Muscle of leg (tissue), 16 donors: ENCODE measurements at places on chromosomes 1 and 21.
A peak's percentile ranks its signal among the peaks of the same experiment; 100 is the strongest.

GRCh38 chr1:31801458-31801857 is 14.4 kb downstream of the SPOCD1 start:
- no peak for DNase-seq
- H3K36me3 ChIP-seq = no peaks in the 10 kb centered on the region
- H3K4me1 ChIP-seq = peaks cover 6% of the 10 kb centered on the region
- peaks cover 12% of the 10 kb centered on the region for H3K27me3 ChIP-seq

DNA sequence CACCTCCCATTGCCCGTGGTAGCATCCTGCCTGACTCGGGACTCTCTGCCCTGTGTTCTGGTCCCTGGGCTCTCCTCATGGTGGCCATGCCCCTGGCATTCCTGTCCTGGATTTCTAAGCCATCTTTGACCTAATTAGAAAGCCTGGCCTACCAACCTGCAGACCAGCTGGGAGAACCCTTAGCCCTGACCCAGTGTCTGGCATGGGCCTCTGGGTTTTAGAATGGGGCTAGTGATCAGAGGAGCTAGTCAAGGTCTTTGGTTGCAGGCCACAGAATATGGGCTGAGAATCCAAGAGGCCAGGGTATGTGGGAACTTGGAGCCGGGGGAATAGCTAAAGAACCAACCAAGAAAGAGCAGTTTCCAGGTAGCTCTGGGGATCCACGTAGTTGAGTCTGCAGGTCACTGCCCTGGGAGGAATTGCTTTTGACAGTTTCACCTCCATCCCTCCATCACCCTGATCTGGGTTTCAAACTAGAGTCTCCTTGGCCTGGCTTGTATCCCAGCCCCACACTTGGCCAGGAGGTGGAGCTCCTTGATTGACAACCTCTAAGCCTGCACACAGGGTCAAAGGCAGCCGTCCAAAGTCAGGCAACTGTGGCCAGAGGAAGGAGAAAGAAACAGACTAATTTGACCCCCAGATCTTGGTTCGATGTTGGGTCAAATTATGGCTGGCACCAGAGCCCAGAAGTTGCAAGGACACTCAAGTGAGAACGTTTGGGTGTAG is 54.7 kb upstream of the ABCG1 start:
- peaks cover 10% of the 10 kb centered on the region for H3K4me1 ChIP-seq
- H3K4me3 ChIP-seq = no peak overlapping the region
- peak; percentile 59 for DNase-seq
- no peak overlapping the region for H3K27ac ChIP-seq

GRCh38 chr1:80251591-80251990 is 1245.1 kb upstream of the ADGRL4 start:
- H3K4me1 ChIP-seq = no peaks in the 10 kb centered on the region
- H3K27me3 ChIP-seq = no peaks in the 10 kb centered on the region
- H3K27ac ChIP-seq = no peak overlapping the region
- no peak for DNase-seq

DNA sequence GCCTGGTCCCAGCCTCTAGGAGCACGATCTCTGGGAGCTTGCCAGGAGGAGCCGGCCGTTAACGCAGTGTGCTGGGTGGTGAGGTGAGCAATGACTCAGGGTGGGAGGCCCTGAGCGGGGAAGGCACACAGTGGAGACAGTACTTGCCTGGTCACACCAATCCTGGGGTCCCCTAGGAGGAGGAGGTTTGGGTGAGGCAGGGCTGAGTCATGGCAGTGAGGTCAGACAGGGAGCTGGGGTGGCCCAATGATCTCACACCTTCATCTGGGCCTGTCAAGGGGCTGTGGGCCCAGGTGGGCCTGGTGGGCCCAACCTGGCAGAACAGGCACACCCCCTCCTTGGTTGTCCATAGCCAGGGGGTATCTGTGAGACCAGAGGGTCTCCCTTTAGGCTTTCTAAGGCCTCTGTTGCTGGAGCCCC is 8.6 kb upstream of the EDN2 start:
- no peak for DNase-seq
- H3K4me3 ChIP-seq = no peak overlapping the region
- no peaks in the 10 kb centered on the region for H3K36me3 ChIP-seq
- no peak overlapping the region for H3K27ac ChIP-seq
- peaks cover 3% of the 10 kb centered on the region for H3K27me3 ChIP-seq

DNA sequence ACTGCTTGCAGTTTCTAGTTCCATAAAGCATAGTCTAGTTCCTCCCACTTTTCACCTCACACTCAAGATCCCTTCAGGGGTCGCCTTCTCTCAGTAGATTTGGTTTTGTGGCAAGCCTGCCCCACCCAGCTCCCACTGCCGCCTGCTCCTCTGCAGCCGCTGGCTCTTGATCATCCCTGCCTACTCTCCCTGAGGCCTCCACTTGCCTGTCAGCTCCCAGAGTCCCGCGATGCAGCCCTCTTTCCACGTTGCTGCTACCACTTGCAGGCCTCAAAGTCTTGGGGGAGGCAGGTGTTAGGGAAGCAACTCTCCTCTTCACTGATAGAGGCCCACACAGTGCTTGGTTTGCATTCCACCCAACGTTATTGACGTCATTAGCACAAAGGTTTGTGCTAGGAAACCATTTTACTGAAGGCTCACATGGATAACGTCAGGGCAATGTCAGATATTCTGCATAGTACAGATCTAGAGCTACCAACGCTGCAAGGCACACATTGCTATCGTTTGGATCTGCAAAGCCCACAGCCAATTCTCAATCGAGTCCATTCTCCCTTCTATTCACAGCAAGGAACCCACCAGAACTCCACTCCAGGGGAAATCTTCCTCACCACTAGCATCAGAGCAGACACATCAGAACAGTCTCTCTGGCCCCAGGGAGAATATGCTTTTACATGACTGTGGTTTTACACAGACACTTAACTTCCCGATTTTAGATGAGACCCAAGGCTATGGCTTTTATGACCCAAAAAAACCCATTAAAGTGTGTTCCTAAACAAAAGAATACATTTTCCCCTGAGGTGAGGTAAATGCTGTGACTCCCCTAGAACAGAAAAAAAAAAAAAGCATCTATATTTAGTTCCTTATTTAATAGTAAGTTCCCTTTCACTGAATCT is 519.5 kb upstream of the CAMK1G start:
- H3K4me3 ChIP-seq = no peak overlapping the region
- no peak overlapping the region for H3K27ac ChIP-seq
- no peaks in the 10 kb centered on the region for H3K36me3 ChIP-seq
- peaks cover 3% of the 10 kb centered on the region for H3K4me1 ChIP-seq

- H3K36me3 ChIP-seq = no peaks in the 10 kb centered on the region
- no peak overlapping the region for H3K27ac ChIP-seq
- no peaks in the 10 kb centered on the region for H3K27me3 ChIP-seq
- no peak overlapping the region for H3K4me3 ChIP-seq
These were observed 313.0 kb downstream of the KIF26B start for GRCh38 chr1:245467804-245468203.

GRCh38 chr1:228445843-228446650 is 29.4 kb upstream of the TRIM17 start:
- no peak overlapping the region for H3K27ac ChIP-seq
- H3K4me1 ChIP-seq = peaks cover 9% of the 10 kb centered on the region
- peaks cover 35% of the 10 kb centered on the region for H3K27me3 ChIP-seq
- peak; percentile 57 for DNase-seq
- no peaks in the 10 kb centered on the region for H3K36me3 ChIP-seq
- H3K4me3 ChIP-seq = peak overlapping the region; percentile 37

DNA sequence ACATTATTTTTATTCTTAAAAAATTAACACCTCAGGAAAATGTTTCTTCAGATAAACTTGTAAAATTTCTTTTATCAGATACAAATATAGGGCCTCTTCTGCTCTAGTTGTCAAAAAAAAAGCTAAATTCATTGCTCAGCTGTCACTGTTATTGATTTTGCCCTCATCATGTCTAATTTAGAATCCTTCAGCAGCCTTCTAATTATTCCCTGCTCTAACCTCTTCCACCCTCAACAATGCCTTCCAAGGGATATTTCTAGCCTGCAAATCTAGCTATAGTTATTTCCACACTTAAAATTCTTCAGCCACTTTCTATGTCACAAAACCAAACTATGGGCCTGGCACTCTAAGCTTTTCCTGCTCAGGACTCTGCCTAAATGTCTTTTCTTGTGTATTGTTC is 25.2 kb downstream of the PDE4B start:
- no peak overlapping the region for H3K4me3 ChIP-seq
- H3K27me3 ChIP-seq = no peaks in the 10 kb centered on the region
- H3K4me1 ChIP-seq = no peaks in the 10 kb centered on the region
- H3K27ac ChIP-seq = no peak overlapping the region
- DNase-seq = no peak
- no peaks in the 10 kb centered on the region for H3K36me3 ChIP-seq

DNA sequence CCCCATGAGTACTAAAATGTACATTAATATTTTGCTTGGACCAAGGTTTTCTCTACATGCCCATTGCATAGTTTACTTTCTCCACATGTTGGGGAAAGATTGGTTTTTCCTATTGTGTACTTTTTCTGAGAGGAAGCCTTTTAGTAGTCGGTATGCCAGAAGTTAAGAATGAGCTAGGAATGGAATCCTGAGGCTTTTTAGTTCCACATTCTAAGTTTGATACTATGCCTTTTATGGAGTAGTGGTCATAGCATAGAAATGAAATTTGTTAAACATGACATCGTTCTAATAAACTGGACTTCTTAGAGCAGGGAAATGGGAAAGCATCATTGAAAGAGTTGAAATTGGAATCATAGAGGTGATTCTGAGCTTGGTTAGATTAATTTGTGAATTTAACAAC is 64.3 kb downstream of the BCL9 start:
- DNase-seq = no peak
- H3K27ac ChIP-seq = no peak overlapping the region
- H3K27me3 ChIP-seq = no peaks in the 10 kb centered on the region

DNA sequence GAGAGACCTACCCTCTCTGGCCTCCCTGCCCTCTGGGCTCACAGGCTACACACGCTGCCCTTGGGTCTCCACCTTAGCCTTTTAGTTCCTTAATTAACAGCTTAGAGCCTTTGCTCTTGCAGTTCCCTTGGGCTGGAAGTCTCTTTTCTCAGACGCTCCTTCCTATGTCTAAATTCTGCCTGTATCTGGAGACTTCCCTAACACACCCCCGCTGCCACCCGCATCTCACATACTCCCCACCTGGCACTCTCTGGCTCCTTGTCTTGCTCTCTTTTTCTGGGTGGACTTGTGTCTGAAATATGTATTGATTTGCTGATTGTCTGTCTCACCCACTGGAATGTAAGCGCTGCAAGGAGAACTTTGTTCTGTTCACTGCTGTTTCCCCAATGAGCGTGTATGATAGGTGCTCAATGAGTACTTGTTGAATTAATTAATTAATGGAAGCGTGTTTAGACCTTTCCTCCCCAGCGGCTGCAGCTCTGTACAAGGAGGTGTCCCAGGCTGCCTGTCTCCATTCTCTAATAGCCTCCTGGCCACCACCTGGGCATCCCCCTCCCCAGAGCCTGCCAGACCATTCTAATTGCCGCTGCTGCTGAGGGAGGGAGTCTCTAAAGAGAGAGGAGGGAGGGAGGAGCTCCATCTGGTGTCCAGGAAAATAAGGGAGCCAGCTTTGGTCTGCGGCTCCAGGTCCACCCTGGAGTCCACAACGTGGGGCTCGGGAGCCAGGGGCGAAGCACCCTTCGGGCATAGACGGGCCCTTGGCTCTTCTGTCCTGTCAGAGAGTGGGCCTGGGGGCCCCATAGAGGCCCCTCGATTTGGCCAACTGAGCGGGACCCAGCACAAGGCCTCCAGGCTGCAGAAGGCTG is 95.4 kb downstream of the RNF220 start:
- peaks cover 18% of the 10 kb centered on the region for H3K4me1 ChIP-seq
- H3K27me3 ChIP-seq = peaks cover 22% of the 10 kb centered on the region
- H3K36me3 ChIP-seq = no peaks in the 10 kb centered on the region
- DNase-seq = peak; percentile 31

DNA sequence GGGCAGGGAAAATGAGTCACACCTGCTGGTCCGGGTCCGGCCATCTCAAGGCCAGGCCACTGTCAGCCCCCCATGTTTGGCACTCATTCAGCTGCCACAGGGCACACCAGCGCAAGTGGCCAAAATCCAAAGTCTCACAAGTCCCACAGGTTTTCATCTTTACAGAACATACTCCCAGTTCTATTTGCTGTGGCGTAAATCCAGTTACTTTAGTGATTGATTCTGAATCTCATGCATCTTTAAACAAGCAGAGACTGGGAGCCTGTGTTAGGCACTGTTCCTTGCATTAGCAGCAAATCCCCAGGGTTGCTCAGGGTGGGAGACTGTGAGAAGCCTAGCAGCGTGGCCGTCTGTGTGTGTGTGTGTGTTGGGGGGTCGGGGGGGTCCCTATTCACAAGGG is 1.1 kb upstream of the SLC2A5 start:
- no peak overlapping the region for H3K27ac ChIP-seq
- H3K4me3 ChIP-seq = no peak overlapping the region
- no peaks in the 10 kb centered on the region for H3K27me3 ChIP-seq

DNA sequence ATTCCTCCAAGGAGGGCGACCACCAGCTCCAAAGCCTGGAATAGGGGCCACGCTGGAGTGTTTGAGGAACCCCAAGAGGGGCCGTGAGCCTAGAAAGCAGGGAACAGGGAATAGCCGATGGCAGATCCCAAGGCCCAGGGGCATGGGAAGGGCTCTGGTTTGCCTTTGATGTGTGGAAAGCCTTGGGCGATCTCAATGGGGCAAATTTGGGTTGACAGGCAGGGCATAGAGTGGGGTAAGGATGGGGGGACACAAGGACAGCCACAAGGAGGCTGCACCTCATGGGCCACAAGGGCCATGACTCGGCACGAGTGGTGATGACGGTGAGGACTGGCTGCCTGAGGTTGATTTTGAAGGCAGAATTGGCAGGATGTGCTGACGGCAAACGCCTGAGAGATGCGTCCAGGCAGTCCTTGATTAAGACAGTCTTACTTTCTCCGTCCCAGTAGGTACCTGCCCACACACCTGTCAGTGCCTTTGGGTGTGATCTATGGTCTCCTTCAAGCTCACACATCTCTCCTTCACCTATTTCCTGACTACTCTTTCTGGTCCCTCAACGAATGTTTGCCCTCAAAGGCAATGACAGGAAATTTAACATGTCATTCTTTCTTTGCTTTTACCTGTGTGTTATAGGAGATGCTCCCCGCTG is 2.0 kb upstream of the TMPRSS3 start:
- no peaks in the 10 kb centered on the region for H3K27me3 ChIP-seq
- H3K27ac ChIP-seq = no peak overlapping the region
- peaks cover 2% of the 10 kb centered on the region for H3K4me1 ChIP-seq
- no peaks in the 10 kb centered on the region for H3K36me3 ChIP-seq
- no peak overlapping the region for H3K4me3 ChIP-seq

GRCh38 chr21:38758501-38759214 is 47.1 kb upstream of the ETS2 start:
- no peaks in the 10 kb centered on the region for H3K36me3 ChIP-seq
- no peak overlapping the region for H3K27ac ChIP-seq
- no peak overlapping the region for H3K4me3 ChIP-seq

DNA sequence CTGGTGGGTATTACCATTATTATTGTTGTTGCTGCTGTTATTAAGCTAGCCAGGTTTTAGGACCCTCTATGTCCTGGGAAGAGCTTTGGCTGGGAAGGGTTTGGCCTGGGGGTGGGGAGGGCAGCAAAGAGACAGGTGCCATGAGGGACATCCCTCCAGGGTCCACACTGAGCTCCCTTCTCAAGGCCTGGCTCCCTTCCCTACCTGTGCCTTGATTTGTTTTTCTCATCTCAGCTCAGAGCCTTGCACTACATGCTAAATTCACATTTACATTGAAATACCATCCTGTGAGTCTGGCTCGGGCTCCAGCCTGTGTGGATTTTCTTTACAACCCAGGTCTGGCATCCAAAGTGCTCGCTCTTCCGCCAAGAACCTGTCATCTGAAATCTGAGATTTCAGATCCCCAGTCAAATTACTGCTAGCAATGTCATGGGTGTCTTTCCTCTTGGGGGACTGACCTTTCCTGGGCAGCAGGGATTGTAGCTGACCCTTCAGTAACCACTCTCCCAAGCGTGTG is 536.3 kb downstream of the PTPRU start:
- no peak overlapping the region for H3K27ac ChIP-seq
- H3K4me3 ChIP-seq = no peak overlapping the region
- no peaks in the 10 kb centered on the region for H3K36me3 ChIP-seq
- no peaks in the 10 kb centered on the region for H3K4me1 ChIP-seq
- no peak for DNase-seq
- H3K27me3 ChIP-seq = no peaks in the 10 kb centered on the region
